ENCODE measurements at places on chromosomes 3 and 15. TPM values are rescaled to one million over a fixed set of nuclear protein-coding genes. Genes with fewer than 3 reads are reported as not detected.

Gene SMCO1
- total RNA-seq, result not detected

Gene CCR9
- total RNA-seq, result not detected

- DNase-seq, result no peak
Observed at GRCh38 chr15:79459666-79460065, 27.5 kb downstream of the MINAR1 start.

DNA sequence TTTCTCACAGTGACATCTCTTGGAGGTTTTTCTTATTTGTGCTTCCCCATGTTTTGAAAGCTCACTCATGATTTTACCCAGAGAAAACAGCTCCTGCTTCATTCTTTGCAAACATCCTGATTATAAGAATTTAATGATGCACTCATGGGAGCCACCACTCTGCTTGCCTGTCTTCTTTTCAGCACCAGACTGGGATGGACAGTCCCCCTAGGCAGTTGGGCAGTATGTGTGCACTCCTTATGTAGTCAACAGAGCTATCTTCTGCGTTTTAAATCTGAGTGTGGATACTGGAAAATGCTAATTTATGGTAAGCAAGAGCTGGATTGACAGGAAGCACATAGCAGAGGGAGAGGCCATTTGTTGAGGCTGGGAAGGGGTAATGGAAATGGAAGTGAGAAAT lies 276.1 kb downstream of the AGBL1 start:
- peak; percentile 18 for DNase-seq

Gene KLF15
- total RNA-seq, result 0.17 TPM

GRCh38 chr3:5086708-5087107 lies 35.4 kb upstream of the ARL8B start:
- no peak for DNase-seq

DNA sequence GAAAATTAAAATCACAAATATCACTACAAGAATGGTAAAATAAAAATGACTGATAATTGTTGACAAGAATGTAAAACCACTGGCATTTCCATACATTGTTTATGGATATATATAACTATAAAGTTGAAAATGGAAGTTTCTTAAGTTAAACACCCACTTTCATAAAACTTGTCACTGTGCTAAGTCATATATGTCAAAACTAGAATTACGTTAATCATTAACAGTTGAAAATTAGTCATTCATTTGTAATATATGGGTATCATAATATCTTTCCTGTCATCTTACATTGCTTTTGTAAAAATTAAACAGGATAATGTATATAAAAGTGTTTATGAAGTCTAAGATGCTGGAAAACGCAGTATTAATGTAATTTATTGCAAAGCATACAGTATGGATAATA lies 1398.6 kb upstream of the ALCAM start:
- no peak for DNase-seq

- no peak for DNase-seq
Observed at GRCh38 chr15:62823561-62823960, 219.0 kb upstream of the TPM1 start.

GRCh38 chr3:171428321-171428787 lies 31.9 kb downstream of the TNIK start:
- no peak for DNase-seq

Gene PTPRG
- 31.2 TPM for total RNA-seq

DNA sequence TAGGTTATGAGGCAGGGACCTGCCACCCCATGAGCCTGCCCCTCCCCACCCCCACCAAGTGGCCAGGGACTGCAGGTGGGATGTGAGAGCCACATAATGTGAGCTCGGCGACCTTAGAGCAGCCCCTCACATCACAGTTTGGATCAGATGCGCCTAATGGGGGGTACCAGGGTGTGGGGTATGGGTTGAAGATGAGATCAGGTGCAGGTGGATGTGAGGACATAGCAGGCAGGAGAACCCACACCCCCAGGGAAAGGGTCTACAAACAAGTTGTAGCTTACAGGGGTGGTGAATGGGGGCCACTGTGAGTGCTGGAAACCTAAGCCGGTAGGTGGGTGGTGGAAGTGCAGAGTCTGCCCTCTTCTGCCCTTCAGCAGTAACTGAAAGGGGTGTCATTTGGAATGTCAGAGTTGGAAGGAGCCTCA lies 94.0 kb downstream of the CORO2B start:
- DNase-seq, result no peak

- peak; percentile 60 for DNase-seq
Observed at GRCh38 chr3:161171113-161171512, 50.0 kb upstream of the NMD3 start.

GRCh38 chr3:52253314-52254304 lies 8.1 kb downstream of the PPM1M start:
- no peak for DNase-seq

Gene AADACL2
- total RNA-seq, result not detected

Gene THAP10
- 4.9 TPM for total RNA-seq

- DNase-seq, result peak; percentile 56
Observed at GRCh38 chr15:58229297-58229768, 91.2 kb downstream of the AQP9 start.

- peak; percentile 21 for DNase-seq
Observed at GRCh38 chr3:138197058-138197457, 10.0 kb downstream of the ARMC8 start.

Gene CCR1
- not detected for total RNA-seq

Gene WNT5A
- 19.7 TPM for total RNA-seq

- DNase-seq, result no peak
Observed at GRCh38 chr15:63353887-63354286, 27.8 kb downstream of the CA12 start.

Gene NIT2
- total RNA-seq, result 30.2 TPM

Gene DMXL2
- total RNA-seq, result 15.1 TPM

DNA sequence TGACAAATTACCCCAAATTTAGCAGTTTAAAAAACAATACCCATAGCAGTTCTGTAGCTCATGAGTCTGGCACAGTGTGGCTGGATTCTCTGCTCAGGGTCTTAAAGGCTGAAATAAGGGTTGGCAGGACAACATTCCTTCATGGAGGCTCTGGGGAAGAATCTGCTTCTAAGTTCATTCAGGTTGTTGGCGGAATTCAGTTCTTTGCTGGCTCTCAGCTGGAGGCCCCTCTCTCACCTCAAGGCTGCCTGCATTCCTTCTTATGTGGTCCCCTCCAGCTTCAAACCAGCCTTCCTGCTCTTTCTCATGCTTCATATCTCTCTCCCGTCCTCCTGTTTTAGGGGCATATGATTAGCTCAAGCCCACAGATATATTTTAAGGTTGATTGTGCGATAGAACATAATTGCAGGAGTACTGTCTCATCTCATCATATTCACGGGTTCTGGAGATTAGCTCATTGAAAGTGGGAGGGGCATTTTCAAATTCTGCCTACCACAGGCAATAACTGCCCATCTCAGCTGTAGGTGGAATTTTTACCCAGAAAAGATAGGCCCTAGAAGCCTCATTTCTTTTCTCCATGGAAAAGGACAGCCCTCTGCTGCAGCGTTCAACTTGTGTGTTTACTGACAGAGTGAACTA lies 5.6 kb upstream of the ZBTB47 start:
- no peak for DNase-seq

DNA sequence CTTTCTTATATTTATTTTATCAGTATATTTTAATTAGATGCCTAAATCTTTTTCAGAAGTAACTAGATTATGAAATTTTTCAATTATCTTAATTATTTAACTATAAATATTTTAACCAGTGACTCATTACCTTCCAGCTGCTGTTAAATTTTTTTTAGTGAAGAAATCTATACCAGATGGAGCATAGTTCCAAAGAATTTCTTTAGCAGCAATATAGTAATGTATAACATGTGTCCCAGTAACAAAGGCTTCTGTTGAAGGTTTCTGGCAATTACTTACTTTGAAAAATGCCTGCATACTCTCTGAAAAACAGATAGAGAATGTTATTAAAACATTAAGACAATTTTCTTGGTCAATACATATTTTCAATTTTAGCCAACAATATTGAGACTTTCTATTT lies 45.1 kb upstream of the CP start:
- DNase-seq, result no peak

Gene GUCA1C
- total RNA-seq, result not detected

DNA sequence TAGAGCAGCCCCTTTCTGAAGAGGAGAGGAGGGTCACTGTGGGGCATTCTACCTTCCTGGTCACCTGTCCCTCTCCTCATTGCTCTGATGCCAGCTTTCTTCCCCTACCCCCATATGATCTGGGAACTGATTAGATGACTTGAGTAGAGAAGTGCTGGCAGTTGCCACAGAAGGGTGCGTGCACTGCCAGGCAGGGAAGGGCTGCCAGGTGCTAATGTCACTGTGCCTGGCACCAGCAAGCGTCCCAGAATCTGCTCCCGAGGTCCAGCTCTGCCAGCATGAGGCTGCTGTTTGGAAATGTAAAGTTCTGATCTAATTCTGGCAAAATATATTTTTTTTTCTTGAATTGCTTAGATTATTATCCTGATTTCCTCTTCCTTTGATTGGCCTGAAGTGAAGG lies 52.8 kb downstream of the PPM1L start:
- no peak for DNase-seq

- no peak for DNase-seq
Observed at GRCh38 chr15:29126821-29127461, 142.7 kb downstream of the NSMCE3 start.

Gene PLS1
- total RNA-seq, result 2.4 TPM

- peak; percentile 38 for DNase-seq
Observed at GRCh38 chr3:64355401-64355807, 130.1 kb upstream of the PRICKLE2 start.

DNA sequence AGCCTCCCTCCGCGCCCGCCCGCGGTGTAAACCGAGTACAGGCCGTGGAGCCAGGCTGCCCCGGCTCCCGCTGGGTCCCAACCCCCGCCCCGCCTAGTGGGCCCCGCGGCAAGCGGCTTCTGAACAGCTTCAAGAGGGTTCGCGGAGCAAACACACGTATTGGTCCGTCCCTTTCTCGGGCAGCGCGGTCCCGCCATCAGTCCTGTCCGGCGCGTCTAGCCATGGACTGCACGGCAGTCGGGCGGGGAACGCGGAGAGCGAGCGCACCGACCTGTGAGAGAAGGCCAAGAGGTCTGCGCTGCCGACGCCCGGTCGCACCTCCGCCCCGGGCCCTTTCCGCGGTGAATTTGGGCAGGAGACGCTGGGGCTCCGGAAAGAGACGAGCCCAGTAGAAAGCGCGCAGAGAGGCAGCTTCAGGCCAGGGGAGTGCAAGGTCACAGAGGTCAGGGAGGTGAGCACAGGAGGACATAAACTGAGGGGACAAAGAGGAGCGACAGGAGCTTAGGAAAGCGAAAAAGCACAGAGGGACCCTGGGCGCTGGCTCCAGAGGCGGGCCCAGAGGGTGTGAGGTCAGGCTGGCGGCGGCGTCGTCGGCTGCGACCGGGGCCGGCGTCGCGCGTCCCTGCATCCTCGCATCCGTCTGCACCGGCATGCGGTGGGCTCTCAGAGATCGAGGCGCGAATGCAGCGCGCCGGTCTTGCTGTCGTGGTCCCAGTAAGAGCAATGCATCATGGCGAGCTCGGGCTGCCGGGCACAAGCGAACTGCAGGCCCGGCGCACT lies 1.8 kb downstream of the FOXL2 start:
- DNase-seq, result no peak

Gene RNF123
- 27.7 TPM for total RNA-seq

DNA sequence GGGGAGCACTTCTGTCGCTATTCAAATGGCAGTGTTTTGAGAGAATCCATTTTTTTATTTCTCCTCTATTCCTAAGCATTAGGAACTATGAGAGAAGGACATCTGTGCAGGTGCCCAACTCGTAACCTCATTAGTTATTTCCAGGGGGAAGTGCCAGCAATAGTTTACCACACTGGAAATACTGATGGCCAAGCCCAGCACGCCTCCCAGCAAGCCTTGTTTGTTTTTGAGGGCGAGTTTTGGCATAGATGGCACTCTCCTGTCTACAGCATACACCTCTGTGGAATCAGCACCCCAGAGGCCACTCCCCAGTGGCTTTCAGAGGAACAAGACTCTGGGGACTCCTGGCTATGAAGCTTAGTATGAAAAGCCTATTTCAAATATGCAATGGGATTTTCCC lies 36.6 kb downstream of the FAN1 start:
- DNase-seq, result no peak

DNA sequence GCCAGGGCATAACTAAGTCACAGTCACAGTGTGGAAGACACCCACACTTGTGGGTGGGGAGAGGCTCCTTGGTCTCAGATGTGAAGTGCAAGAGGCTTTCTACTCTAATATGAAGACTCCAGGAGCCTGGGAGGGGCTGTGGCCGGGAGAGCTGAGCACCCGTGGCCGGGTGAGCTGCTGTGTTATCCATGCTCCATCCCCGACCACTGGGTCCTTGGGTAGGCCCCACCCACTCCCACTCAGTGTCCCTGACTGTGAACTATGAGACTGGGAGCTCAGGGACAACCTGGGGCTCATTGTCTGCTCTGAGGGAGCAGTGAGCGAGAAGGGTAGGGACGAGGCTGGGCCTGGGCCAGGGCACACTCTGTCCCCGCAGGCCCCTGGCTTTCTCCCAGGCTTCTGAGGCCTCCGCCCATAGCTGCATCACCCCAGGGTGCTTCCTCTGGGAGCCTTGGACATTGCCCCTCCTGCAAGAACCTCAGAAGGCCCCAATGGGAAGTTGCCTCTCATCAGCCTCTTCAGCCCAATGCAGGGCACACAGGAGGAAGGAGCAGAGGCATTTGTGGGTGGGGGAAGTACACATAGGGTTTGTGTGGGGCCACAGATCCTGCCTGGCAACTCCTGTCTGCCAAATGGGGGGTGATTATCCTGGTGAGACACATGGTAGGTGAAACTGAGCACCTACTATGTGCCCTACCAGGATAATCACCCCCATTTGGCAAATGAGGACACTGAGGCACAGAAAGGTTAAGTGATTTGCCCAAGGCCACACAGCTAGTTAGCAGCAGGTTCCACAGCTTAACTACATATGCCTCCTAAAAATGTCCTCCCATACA lies 2.4 kb downstream of the ANPEP start:
- DNase-seq, result no peak

Gene KBTBD12
- not detected for total RNA-seq

GRCh38 chr3:97655971-97656370 lies 108.6 kb upstream of the ARL6 start:
- no peak for DNase-seq

DNA sequence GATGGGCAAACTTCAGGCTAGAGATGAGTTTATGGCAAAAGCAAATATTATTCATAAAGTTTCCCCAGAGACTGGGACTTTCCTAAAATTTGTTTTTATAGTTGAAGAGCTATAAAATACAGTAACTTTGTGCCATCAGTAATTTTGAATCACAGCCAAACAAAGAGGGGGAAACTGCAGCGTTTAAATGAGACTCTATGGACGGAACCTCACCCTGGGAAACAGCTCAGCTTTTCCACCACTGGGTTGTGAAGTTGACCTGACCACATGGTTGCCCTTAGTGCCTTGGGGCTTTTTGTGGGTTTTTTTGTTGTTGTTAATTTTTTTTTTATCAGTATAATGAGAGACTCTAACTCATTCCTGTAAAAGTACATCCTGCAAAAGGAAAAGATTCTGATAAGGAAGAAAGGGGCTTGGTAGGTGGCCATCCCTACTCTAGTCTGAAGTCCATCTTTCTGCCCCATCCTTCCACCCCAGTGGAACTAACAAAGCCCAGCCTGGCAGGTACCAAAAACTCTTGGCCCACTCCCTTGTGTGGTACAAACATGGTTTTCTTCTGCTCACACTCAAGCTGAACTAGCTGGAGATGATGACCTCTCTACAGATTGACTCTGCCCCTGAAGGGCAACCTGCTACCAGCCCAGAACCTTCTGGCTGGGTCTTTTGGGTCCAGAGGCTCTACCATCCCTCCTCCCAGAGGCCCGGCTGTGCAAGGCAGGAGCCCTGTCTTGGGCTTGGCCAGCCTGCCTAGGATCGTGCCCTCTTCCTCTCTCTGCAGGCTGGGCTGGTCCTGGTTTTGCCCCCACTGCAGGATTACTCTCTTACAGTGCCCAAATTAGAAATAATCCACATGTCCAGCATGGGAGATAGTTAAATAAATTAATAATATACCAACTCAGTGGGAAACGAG lies 41.2 kb downstream of the RLBP1 start:
- peak; percentile 42 for DNase-seq

Gene NFKBIZ
- total RNA-seq, result 27.0 TPM
